ENCODE measurements at places on chromosomes 11 and 22.

DNA sequence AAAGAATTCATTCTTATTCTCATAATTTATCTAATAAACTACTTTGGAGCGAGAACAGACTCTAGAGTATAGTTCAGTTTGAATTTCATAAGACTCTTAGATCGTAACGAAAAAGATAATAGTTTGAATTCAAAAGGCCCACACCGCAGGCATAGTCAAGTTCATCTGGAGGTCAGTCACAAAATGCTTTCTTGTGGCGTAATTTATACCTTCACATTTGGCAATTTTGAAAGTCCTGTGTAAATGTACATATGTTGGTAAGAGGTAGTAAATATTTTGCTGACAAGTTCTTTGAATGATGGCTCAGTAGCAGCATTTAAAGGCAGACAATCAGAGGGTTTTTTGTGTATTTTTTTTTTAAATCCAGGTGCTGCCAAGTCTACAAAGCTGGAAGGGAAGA, 88.1 kb downstream of the TEAD1 start:
- no peak for DNase-seq

GRCh38 chr11:10496296-10496936, 41.4 kb downstream of the AMPD3 start:
- DNase-seq = no peak

GRCh38 chr11:26742966-26743365, 21.1 kb upstream of the SLC5A12 start:
- DNase-seq = no peak

DNA sequence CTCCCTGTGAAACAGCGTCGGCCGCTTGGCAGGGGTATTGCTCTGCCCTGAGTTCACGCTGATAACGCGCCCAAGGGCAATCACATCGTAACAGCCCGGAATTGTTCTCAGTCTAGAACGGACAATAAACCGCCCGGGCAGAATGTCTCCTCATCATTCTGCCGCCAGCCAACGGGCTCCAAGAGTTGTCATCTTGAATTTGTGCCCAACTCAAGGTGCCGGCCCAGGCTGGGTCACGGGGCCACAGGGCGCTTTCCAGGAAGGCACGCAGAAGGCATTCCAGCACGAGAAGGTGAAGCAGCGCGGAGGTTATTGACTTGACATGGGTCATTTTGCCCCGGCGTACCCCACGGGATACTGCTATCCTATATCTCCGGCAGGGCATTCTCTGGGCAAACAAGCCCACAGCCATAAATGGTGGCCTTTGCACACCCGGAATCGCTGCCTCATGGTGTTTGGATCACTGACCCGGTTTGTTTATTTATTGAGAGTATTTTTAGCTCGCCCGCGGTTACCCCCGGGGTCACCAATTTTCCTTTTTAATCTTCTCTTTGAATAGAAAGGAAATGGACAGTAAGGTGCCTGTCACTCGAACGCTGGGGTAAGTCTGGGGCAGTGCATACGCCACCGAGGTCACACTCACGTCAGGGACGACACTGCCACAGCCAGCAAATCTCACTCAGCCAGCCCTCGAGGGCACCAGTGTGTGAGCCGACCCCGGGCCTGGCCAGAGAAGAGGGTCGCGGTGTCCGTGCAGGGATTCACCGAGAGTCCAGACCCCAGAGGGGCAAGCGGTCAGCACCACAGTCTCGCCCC, 72.4 kb upstream of the FGF3 start:
- DNase-seq = no peak

DNA sequence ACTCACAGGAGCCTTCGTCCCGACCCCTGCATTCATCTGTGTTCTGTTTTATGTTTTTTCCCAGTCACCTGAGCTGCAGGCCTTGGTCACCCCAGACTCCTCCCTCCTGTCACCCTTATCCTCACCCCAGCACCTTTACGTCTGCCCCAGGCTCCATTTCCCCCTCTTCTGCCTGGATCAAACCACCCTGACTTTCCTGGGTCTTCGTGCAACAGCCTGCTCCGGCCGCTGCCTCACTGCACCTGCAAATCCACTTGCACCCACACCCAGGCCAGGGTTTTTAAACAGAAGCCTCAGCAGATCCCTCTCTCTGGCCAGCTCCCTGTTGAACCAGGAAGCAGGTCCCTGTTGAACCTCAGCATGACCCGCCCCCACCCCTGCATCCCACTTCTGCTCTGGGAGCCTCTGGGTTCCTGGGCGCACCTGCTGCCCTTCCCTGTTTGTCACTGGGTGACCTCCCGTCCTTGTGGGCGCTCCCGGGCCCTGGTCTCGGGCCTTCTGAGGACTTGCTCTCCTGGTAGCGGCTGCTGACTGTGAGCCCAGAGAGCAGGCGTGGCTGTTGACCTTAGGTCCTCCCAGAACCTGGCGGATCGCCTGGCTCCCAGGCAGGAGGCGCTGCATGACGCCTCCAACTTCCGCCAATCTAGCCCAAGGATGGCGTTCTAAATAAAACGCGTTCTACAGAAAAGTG, 12.8 kb downstream of the MAPK8IP2 start:
- DNase-seq = no peak

DNA sequence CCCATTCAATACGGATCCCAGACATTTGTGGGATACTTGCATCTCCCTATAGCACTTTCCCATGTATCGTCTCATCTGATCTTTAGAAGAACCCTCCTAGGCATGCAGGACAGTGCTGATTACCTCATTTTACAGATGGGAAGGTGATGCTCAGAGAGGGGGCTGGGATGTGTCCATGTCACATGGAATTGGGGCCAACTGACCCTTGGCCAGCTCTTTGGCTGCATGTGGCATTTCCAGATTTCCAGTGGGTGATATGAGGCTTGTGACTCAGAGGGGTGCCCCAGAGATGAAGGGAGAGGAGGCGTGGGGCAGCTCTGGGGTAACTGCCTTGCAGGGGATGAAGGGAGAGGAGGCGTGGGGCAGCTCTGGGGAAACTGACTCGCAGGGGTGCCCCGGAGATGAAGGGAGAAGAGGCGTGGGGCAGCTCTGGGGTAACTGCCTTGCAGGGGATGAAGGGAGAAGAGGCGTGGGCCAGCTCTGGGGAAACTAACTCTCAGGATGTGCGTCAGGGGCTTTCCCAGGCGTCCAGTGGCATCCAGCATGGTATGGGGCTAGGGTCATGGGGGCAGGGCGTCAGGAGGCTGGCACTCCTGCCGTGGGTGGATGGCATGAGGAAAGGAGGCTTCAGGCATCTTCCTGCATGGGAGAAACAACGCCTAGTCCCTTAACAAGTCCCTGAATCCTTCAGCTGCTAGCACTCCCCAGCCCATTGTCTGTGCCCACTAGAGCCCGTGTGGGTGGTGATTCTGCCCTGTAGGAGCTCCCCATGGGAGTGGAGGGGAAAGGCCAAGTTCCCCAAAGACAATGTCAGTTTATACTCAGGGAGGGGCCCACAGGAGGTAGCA, 11.9 kb upstream of the CERK start:
- no peak for DNase-seq

GRCh38 chr11:95289378-95290101, 58.5 kb upstream of the SESN3 start:
- DNase-seq = no peak

- no peak for DNase-seq
These were observed 169.8 kb downstream of the GUCY1A2 start for GRCh38 chr11:106848526-106848925.

DNA sequence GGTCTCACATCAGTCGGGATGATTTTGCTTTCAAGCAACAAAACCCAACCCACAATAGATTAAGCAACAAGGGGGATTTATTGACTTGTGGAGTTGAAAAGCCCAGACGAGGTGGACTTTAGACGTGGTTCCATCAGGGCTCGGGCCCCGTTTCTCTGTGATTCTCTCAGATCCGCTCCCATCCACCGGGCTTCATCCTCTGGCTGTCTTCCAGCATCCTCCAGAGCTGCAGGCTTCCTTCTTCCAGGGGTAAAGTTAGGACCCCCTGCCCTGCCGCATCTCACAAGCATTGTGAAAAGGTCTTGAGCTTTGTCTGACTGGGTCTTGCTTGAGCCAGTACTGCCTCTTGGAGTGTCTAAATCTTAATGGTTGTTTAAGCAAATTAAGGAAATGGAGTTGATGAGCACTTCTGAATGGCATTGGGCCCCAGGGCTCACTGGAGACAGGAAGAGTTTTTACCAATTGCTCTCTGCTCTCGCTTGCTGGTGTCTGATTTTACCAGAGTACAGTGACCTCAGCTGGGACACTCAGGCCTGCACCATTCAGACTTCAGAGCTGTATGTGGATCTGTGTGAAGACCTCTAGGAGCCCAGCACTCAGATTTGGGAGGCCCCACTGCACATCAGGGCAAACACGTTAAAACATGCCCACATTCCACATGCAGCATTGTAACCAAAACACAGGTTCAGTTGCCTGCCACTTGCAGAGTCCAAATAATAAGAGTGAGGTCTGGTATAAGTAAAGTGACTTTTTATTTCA, 13.5 kb upstream of the FTH1 start:
- DNase-seq = no peak

GRCh38 chr22:45582955-45583320, 80.3 kb downstream of the FBLN1 start:
- DNase-seq = no peak

DNA sequence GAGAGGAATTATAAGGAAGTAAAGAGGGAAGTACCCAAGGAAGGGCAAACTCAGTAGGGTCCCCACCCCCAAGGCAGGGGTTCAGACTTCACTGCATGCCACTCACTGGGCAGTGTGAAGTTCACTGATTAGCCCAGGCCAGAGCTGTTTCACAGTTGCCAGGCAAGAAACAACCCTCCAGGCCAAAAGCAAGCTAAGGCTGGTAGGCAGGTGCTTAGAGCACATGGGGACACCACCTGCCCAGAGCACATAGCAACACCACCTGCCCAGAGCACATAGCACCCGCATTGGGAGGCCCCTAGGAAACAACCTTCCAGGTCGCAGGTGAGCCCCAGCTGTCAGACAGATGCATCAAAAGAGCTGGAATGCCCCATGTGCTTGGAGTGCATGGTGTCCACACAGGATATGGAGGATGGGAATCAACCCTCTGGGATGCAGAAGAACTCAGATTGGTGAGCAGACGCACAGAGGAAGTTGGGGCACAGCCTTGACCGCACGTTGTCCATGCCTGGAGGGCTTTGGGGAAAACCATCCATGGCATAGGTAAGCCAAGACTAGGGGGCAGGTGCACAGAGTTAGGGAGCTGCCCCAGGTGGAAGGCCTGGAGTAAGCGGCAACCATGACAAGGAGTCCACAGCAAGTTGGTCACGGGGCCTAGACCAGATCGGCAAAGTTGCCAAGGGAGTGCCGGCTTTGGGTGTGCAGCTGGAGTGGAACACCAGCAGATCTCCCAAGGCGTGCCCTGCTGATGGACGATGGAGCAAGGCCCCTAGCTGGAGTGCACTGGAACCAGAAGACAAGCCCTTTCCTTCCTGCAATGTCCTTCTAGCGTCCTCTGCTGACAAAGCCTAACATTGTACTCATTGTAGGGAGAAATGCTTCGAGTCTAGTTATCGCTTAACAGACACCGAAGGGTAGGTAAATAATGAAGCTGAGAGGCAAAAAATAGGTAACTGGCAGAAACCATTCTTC, 7.8 kb upstream of the TMEM216 start:
- peak; percentile 41 for DNase-seq

DNA sequence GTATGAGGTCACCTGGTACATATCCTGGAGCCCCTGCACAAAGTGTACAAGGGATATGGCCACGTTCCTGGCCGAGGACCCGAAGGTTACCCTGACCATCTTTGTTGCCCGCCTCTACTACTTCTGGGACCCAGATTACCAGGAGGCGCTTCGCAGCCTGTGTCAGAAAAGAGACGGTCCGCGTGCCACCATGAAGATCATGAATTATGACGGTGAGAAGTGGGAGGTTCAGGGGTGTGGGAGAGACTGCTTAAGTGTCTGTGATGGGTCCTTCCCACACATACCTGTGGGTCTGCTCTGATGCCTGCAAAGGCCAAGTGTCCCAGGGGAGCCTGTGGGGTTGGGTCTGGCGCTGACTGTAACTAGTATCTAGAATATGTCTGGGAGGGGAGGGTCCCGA, 3.9 kb downstream of the APOBEC3G start:
- no peak for DNase-seq

All from hematopoietic multipotent progenitor cell treated with erythropoietin and hydrocortisone succinate and interleukin-3 and kit ligand, for 4 days (in vitro differentiated cells).